ENCODE measurements at places on chromosomes 1 and 21.

DNA sequence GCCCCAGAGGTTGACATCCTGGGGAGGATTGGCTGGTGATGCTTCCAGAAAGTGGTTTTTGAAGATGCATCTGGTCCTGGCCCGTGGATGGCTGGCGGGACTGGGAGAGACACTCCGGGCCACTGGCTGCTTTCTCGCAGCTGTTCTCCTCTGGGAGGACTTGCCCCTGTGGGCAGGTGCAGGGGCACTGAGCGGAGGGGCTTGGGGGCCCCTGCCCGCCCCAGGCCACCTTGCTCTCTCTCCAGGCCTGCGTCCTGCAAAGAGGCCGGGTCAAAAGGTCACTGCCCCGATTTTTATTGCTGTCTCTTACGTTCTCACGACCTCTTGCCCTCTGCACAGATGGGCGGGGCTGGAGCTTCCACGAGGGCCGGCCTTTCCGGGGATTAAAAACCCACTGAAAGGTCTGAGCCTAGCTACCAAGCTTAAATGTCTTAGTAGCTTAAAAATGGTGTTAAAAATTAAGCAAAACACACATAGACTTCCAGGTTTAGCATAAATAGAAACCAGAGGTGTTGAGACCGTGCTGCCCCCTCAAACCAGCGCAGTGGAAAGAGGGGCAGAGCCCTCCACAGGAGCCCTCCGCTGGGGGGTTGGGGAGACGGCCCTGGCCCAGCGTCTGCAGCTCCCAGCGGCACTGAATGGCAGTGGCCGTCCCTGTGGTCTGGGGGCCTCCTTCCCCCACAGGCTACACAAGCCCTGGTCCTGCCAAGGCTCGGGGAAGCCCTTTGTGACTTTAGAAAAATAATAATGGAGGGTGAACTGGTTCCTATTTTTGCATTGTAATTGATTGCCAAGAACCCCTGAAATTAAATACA, 43.9 kb downstream of the SKI start:
- DNase-seq: no peak

- DNase-seq: no peak
Observed at GRCh38 chr1:168328731-168329364, 48.2 kb downstream of the TBX19 start.

- no peak for DNase-seq
Observed at GRCh38 chr1:44949286-44949685, 37.1 kb downstream of the EIF2B3 start.

DNA sequence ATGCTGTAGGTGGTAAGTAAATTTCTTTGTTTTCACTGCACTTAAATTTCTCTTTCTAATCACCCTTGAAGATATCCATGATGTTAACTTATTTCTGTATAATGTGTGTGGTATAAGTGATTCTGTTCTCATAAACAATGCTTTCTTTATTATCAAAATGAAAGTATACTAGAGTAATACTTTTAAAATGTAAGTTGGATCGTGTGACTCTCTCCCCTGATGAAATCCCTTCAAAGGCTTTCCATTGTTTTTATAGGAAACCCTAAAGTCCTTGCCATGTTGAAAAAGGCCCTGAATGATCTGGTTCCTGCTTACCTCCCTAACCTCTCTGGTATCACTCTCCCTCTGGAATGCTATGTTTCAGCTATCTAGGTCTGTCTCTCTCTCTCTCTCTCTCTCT, 191.1 kb upstream of the LHX8 start:
- DNase-seq: no peak

DNA sequence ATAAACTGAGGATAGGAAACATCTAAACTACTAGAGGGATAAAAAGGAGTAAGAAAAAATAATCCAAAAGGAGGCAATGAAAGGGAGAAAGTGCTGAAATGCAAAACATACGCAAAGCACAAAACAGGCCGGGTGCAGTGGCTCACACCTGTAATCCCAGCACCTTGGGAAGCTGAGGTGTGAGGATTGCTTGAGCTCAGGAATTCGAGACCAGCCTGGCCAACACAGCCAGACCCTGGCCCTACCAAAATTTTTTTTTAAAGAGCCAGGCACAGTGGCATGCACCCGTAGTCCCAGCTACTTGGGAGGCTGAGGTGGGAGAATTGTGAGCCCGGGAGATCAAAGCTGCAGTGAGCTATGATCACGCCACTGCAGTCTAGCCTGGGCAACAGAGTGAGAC, 10.5 kb downstream of the SPOCD1 start:
- DNase-seq: no peak

GRCh38 chr1:113993072-113993471, 13.8 kb downstream of the OLFML3 start:
- DNase-seq: no peak

DNA sequence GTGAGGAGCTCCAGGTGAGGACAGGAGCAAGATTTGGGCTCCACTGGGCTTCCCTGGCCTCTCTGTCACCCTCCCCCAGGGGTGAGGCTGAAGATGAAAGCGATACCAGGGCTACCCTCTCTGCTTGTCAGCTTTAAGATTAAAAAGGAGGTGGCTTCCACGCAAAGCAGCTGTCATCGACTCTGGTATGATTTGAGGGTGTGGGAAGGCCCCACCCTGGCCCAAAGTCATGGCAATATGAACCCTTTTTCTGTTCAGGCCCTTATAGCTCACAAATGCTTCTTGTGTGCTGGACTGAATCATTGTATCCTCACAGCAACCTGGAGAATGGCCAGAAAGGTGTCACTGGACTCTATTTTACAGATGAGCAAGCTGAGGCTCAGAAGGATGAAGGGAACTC, 41.6 kb downstream of the NUAK2 start:
- DNase-seq: no peak

DNA sequence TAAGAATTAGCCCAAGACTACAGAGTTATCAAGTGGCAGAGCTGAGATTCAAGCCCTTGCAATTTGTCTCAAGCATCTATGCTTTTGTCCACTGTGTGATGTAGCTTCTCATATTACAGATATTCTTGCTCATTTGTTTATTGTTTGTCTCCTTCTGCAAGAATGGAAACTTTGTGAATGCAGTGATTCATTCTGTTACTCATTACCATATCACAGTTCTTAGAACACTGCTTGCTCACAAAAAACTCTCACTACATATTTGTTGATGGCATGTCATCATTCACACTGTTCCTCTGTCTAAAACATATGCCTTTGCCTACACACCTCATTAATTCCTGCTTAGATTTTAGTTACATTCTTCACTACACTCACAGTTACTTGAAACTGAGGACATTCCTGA, 1198.9 kb downstream of the PLA2G4A start:
- DNase-seq: no peak

DNA sequence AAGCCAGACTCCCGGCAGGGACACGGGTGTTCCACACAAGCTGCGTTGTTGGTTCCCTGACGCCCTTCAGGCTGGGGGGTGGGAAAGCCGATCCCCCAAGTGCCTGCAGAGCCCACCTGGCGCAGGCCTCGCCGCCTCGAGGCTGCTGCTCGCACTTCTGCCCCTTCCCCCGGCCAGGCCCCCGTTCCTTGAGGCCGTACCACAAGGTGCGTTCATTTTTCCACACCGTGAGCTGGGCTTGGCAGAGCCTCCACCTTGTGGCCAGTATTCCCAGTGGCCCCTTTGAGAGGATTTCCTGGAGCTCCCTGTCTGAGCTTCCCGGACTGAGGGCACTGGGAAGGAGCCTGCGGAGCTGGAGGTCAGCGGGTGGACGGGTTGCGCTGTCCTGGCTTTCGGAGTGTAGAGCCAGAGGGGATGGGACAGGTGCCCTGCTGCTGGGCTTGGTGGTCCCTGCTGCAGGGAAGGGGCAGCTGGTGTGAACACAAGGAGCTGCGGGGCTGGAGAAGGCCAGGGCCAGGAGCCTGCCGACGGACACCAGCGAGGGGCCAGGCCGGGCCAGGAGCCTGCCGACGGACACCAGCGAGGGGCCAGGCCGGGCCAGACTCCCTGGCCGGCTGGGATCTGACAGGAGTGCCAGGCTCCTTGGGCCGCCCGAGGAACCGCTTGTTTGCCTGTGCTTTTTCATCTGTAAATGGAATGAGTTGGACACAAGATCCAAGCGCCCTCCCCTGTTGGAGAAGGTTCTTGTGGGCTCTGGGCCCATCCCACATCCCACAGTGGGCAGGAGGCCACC, 18.4 kb downstream of the PDXK start:
- no peak for DNase-seq

- DNase-seq: no peak
Observed at GRCh38 chr1:163872067-163872466, 550.3 kb downstream of the NUF2 start.

- no peak for DNase-seq
Observed at GRCh38 chr1:41794031-41794430, 124.7 kb downstream of the HIVEP3 start.

DNA sequence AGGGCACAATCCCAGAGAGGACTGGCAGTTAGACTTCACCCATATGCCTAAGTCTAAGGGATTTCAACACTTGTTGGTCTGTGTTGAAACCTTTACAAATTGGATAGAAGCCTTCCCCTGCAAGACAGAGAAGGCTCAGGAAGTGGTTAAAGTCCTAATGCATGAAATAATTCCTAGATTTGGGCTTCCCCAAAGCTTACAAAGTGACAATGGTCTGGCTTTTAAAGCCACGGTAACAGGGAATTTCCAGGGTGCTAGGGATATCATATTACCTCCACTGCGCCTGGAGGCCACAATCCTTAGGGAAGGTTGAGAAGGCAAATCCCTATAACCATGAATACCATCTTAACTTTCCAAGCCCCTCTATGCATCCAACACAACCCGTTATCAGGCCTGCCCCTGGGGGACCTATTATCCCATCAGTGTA, 3.3 kb upstream of the FMO4 start:
- DNase-seq: no peak

DNA sequence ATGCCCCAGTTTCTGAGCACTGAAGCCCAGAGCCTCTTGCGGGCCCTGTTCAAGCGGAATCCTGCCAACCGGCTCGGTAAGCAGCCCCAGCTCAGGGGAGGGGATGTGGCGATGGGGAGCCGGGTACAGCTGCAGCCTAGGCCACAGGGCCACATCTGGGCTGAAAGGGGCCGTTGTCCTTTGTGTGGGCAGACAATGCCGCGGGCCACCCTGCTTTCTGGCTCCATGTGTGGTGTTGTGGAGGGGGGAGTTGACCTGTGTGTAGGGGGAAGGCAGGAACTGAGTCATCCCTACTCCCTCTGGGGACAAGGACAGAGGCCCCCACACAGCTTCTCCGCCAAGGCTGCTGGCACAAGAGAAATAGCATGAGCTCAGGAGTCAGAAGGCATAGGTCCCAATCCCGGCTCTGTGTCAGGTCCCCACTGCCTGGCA, 26.0 kb downstream of the RPS6KA1 start:
- DNase-seq: no peak

DNA sequence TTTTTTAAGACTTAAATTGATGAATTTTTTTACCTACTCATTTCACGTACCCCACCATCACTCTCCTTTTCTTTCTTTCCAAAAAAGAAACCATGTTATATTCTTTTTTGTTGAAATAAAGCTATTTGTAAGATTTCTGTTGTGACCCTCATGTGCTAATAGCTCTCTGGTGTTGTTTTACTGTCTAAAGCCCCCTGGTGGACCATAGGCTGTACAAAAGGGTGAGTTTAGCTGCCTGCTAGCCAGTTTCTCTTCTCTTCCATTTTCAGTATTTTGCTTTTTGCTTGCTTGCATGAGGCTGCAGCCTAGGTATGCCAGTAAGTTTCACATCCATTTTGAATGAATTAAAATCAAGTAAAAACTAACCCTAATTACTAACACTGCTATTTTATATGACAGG, 15.6 kb upstream of the VAMP3 start:
- no peak for DNase-seq
